ENCODE measurements at places on chromosomes 16 and 17.

- no peak for DNase-seq
Measured at GRCh38 chr17:15945527-15946191, 729 bp downstream of the ADORA2B start.

DNA sequence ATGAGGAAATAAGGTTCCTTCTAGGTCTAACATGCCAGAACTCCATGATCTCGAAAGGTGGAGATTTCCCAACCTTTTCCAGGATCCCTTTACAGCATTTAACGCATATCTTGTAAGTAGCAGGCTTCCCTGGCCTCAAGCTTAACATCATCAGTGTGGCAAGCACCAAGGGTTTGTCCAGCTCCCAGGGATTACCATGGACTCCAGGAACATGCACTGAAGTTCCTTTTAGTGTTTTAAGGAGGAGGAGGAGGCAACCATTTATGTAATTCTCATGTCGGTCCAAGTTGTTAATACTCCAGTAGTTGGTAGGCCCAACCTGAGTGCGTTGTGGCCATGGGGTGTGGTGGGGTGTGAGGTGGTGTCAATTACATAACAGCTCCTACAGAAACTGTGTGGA lies 11.8 kb upstream of the SKAP1 start:
- no peak for DNase-seq

DNA sequence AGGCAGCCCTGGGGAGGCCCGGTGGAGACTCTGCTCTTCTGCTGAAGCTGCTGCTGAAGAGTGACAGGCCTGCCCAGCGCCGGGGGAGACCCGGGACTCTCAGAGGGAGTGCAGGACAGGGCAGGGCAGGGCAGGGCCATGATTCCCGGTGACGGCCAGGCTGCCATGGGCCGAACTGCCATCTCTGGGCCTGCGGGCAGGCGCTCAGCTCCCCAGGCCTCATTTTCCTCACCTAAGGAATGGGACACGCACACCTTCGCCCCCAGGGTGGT lies 22.6 kb upstream of the SSTR5 start:
- DNase-seq: no peak

- no peak for DNase-seq
Measured at GRCh38 chr17:20920815-20921199, 122.0 kb downstream of the USP22 start.

DNA sequence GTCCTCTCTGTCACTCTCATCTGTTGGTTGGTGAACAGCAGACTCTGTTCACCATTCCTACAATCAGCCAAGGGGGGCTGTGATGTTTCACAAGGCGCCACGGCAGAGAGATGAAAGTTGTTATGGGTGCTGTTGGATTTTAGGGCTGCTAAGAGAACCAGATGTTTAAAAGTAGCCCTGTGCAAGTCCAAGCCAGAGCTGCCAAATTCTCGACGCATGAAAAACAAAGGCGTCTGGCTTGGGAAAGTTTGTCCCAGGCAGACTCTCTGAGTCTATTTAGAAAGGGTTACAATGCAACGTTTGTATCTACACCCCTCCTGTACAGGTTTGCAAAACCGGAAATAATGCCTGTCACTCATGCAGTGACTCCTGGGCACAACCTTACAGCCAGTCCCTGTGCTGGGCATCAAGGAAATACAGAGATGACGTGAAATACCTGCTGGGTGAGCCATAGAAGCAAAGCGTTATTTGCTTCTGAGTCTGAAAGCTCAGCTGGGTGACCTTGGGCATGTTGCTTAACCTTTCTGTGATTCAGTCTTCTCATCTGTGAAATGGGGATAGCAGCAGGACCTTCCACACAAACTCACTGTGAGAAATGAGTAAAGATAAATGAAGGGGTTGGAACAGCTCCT lies 74.8 kb downstream of the XYLT1 start:
- DNase-seq: no peak

DNA sequence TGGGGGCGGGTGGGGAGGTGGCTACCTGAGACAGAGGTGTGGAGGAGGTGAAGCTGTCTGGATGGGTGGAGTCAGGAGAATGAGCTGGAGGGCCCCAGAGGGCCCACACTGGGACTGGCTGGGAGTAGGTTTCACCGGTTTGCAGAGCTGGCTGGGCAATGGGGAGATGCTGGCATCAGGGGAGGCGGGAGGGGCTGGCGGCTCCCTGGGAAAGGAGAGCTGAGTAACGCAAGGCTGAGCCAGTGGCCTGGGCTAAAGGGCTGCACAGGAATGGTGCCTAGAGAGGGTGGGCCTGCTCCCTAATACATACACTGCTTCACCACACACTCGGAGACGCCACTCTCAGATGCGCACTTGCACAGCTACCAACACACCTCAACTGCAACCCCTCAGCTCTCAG lies 12.4 kb downstream of the P3H4 start:
- no peak for DNase-seq

DNA sequence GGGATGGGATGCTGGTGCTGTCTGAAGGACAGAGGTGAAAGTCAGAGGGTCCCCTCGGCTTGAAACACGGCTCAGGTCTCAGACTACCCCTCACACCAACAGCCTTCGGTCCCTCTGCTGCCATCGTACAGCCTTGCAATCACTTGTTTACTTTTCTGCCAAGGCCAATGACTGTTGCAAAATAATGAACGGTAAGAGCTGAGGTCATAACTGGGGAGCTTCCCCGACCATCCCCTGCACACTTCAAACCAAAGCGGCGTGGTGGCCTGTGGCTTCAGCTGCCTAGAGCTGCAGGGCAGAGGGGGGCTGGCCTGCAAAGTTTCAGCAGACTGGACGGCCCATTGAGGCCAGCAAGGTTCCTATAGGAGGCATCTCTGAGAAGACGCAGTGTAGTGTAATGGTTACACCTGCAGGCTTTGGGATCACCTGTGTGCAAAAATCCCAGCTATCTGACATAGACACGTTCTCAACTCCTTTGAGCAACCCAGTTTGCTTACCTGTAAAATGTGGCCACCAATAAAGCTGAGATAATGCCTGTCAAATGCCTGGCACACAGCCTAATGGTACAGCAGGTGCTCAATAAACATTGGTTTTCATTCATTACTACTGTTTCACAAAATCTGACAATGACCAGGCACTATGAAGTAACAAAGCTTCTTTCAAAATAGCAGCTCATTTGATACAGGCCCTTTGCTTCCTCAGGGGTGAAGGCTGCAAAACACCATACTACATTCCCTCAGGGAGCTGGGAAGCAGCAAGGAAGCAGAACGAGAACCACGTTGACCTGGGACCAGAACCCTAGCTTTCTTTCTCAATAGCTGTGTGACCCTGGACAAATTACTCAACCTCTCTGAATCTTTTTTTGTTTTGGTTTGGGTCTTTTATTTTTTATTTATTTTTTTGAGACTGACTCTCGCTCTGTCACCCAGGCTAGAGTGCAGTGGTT lies 5.0 kb downstream of the PAM16 start:
- peak; percentile 55 for DNase-seq

DNA sequence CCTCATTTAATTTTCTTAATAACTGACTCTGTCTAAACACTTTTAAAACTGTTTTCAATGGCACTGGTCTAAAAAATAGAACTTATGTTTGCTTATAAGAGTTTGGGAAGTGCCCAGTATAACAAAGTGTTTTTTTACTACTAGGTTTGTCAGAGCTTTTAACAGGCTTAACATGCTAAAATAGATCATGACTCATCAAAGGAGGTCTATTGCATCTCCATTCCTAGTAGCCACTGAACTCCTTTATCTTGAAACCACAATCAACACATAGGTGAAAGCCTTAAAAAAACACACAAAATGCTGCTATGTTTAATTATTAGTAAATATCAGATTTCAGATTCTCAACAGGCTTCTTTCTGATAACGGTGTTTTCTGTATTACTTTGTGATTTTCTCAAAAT lies 196.4 kb upstream of the KIF2B start:
- no peak for DNase-seq

DNA sequence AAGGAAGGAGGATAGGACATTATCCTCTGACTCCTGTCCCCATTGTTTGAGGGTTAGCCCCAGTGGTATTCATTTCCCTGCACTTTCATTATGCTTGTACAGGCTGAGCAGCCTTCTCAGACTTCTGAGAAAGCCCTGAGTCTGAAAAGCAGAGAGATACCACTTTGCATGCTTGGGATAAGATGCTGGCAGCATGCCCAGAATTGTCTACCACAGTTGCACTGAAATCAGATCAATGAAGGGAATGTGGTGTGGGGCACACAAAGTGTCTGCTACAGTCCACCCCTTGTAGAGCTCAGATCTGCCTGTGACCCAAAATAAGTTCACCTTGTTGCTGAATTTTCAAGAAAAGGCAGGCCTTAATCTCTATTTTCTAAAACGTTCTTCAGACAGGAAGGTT lies 160.6 kb downstream of the CCT6B start:
- no peak for DNase-seq

DNA sequence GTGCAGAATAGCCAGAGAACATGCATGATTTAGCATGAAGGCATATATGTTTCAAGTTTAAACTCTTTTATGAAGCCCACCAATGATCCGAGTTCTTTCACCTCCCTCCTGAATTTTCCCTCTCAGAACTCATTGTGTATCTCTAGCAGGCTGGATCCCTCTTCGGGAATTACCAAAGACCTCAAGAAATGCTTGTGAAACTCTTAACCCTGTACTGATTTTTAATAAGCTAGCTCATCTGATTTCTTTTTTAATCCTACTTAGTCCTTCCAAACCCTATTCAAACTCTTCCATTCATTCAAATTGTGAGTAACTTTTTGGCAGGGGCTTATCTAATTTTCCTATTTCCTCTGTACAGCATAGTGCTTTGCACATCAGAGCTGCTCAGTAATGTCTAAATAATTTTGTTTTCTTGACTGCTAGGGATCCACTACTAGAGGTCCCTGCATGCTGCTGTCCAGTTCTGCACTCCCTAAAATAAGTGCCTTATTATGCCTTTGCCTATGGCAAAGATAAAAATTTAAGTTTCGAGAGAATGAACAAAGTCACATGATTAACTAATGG lies 723.8 kb downstream of the CDH11 start:
- DNase-seq: no peak

GRCh38 chr17:77723909-77724875 lies 234.3 kb upstream of the TNRC6C start:
- no peak for DNase-seq

DNA sequence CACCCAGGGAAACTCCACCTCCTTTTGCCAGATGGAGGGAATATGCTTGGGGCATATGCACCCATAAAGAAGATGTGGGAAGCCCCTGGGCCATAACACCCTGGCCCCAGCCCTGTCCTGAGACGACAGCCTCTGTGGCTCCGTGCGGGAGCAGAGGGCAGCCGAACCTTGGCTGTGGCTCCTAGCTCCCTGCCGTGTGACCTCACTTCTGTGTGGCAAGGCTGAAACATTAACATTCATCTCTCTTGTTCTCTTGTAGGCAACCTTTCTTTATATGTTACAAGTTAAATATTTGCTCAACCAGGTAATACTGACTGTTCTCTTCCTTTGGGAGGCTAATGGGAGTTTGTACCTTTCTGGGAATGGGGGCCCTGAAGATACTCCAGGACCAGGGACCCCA lies 17.5 kb downstream of the SLC47A1 start:
- DNase-seq: no peak

- no peak for DNase-seq
Measured at GRCh38 chr17:18076936-18077335, 10.8 kb upstream of the DRG2 start.

DNA sequence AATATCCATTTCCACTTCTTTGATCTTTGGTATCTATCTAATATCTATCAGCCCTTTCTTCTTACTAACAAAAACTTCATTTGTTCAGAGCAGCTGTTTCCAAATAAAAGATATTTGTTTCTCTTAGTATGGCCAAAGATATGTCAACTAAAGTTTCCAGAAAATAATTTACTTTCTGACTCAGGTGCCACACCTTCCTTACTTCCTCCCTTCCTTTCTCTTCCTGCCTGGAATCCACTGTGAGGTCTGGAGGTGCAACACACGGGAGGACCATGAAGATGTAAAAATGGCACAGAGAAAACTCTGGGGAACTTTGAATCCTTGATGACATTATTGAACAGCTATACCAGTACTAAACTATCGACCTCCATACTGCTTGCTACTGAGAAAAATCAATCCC lies 14.0 kb downstream of the MED13 start:
- DNase-seq: no peak

GRCh38 chr17:58541249-58541648 lies 26.8 kb upstream of the MTMR4 start:
- peak; percentile 24 for DNase-seq

GRCh38 chr17:9763643-9764042 lies 27.7 kb downstream of the DHRS7C start:
- DNase-seq: no peak

GRCh38 chr17:65511316-65511715 lies 50.1 kb downstream of the AXIN2 start:
- no peak for DNase-seq

DNA sequence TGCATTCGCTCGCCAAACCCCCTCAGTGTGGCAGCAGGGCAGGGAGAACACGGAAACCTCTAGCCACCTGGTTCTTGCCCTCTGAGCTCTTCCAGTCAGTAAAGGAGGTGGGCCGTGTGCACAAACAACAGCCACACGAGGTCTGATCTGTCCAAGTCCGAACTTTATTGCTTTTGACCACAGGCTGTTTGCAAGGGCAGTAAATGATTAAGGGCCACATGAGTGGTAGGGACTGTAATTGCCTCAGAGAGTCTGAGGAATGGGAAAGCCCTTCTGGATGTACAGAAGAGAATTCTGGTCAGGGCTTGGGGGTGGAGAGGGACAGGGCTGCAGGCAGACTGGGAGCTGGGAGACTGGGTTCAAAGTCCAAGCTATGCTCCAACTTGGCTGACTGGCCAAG lies 75.7 kb upstream of the LHX1 start:
- no peak for DNase-seq

DNA sequence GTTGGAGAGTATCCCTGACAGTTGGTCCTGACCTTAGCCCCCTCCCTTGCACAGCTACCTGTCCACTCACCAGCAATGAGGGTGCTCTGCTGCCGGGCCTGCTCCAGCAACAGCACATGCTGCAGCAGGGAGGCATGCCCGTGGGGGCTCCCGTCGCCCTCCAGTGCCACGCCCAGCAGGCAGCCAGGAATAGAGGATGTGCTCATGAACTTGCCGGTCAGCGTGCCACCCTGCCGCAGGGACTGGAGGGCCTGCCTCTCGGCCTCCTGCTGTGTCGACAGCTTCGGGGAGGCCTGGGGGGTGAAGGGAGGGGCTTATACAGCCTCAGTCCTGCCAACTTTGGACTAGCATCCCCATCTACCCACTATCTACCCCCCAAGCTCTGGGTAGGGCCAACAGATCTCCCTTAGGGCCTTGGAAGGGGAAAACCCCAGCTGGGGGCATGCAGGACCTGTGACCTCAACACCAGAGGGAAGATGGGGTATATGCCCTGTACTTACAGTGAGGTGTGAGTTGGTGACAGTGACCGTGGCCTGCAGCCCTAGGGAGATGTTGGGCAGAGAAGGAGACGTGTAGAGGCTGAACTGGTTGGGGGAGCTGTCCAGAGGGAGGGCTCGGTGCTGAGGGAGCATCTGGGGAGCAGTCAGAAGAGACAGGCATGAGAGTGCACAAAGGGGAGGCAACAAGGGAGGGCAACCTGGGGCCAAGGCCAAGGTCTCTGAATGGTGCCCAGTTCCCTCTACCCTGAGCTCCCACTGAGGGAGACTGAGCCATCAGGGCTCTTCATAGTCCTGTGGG lies 20.9 kb downstream of the G6PC3 start:
- DNase-seq: no peak
